ENCODE measurements at places on chromosomes 2 and 18.

DNA sequence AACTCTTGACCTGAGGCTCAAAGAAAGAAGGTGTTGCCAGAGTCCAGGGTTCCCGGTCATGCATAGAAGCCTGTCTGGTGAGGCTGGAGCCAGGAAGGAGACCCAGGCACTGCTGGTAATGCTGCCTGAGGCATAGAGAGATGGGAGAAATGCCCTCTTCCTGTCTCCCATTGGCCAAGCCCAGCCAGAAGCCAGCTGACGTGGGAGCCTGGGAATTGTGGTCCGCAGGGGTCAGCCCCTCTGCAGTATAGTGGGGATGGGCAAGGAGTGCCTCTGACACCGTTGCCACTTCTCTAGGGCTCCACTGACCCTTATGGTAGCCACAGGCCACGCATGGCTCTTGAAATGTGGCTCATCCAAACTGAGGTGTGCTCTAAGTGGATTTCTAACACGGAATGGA is 95.7 kb downstream of the CTIF start:
- no peaks in the 10 kb centered on the region for H3K27me3 ChIP-seq
- H3K36me3 ChIP-seq: no peaks in the 10 kb centered on the region
- H3K4me1 ChIP-seq: no peaks in the 10 kb centered on the region

DNA sequence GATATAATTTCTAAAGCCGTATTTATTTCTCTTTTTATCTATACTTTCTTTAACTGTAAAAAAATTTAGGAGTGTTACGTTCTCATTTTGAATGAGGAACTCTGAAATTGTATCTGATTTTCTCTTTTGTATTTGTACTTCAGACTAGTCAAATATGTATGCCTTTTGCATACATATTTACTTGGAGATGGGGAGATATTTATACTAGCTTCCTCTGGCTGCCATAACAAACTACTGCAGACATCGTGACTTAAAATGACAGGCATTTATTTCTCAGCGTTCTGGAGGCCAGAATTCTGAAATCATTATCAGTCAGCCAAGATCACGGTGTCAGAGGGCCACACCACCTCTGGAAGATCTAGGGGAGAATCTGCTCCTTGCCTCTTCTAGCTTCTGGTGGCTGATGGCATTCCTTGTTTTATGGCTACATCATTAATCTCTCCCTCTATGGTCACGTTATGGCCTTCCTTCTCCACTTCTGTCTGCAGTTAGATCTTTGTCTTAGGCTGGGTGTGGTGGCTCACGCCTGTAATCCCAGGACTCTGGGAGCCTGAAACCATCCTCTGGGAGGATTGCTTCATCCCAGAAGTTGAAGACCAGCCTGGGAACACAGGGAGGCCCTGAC is 8.2 kb downstream of the LCLAT1 start:
- H3K36me3 ChIP-seq: no peaks in the 10 kb centered on the region
- H3K27me3 ChIP-seq: no peaks in the 10 kb centered on the region
- H3K4me1 ChIP-seq: peaks cover 16% of the 10 kb centered on the region
- H3K27ac ChIP-seq: no peak overlapping the region

DNA sequence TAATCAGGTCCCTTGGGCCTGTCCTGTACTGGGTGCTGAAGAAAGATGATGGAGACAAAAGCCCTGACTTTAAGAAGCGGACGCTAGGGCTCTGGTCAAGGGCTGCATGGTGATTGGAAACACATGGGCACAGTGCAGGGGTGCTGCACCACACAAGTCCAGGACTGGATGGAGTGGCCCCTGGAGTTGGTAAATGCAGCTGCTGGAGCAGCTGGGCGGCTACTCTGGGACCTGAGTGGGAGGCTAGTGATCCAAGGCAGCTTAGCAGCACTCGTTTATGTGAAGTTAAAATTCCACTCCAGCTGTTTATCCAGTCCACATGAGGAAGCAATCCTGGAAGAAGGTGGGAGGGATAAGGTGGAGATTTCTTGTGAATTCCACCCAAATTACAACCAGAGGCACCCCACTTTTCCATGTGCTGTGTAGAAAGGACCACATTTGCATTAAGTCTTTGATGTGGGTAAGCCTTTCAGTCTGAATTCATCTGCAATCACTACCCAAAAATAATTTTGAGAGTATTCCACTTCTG is 24.9 kb downstream of the MERTK start:
- no peaks in the 10 kb centered on the region for H3K27me3 ChIP-seq
- peaks cover 13% of the 10 kb centered on the region for H3K4me1 ChIP-seq
- no peak overlapping the region for H3K27ac ChIP-seq
- no peak for DNase-seq
- H3K36me3 ChIP-seq: no peaks in the 10 kb centered on the region

DNA sequence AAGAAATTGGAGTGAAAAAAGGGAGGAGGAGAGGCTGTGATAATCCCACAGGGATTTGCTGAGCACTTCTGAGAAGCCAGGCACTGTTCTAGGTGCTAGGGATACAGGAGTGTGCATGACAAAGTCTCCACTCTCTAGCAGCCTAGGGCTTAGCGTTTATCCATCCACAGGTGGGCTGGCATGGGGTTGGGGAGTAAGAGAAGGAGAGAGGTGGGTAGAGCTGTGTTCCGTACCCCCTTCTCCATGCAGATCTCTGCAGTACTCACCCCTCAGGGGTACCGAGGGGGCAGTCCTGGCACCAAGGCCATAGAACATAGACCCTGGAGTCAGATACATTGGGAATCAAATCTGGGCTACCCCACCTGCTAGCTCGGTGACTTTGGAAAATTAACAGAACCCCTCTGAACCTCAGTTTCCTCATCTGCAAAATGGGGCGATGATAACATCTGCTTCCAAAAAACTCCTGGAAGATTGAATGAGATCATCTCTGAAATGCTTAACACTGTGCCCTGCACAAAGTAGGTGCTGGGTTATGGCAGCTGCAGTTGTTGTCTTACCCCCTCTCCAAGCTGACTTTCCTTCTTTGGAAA is 18.6 kb downstream of the FOSL2 start:
- no peak overlapping the region for H3K4me3 ChIP-seq
- no peaks in the 10 kb centered on the region for H3K36me3 ChIP-seq
- H3K27me3 ChIP-seq: no peaks in the 10 kb centered on the region
- no peak for DNase-seq
- H3K27ac ChIP-seq: no peak overlapping the region

DNA sequence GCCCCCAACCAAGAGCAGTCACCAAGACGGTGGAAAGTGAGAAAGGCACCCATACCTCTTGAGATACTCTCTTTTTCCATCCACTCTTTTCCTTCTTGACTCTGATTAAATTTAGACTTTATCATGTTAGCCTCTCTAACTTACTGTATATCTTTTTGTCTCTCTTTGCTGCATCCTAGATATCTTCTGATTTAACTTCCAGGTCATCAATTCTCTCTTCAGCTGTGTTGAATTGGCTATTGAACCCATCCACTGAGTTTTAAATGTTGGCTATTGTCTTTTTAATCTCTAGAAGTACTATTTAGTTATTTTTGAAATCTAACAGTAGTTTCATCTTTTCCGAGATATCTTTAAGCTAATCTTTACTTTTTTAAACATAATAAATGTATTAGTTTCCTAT is 78.3 kb upstream of the MBOAT2 start:
- no peaks in the 10 kb centered on the region for H3K36me3 ChIP-seq
- H3K27ac ChIP-seq: no peak overlapping the region
- no peaks in the 10 kb centered on the region for H3K27me3 ChIP-seq
- no peak overlapping the region for H3K4me3 ChIP-seq

DNA sequence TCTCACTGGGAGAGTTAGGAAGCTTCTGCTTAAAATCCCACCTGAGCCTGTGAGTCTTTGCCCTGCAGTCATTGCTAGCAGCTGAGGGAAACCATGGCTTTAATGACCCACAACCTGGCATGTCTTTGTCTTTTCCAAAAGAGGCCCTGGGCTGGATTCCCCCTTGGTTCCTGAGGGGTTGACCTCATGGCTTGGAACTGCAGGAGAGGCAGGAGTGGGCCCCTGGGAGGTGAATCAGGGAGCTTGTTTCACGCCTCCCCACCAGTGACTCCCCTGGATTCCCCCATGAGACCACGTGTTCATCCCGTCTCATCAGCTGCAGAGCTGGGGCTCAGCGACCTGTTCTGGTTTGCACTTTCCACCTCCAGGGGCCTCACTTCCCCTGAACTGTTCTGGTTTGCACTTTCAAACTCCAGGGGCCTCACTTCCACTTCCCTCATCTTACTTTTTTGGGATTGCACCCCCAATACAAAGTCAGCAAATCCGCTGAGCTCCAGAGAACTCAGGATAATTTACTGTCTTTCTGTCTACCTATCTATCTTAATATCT is 58.5 kb upstream of the TMEM18 start:
- no peaks in the 10 kb centered on the region for H3K27me3 ChIP-seq
- no peak for DNase-seq
- H3K36me3 ChIP-seq: no peaks in the 10 kb centered on the region

GRCh38 chr2:233446606-233447305 is 92.5 kb downstream of the DGKD start:
- no peaks in the 10 kb centered on the region for H3K27me3 ChIP-seq
- DNase-seq: no peak
- no peak overlapping the region for H3K27ac ChIP-seq
- peaks cover 56% of the 10 kb centered on the region for H3K36me3 ChIP-seq

- H3K27ac ChIP-seq: no peak overlapping the region
- H3K27me3 ChIP-seq: no peaks in the 10 kb centered on the region
- H3K36me3 ChIP-seq: no peaks in the 10 kb centered on the region
- peak; percentile 78 for DNase-seq
- H3K4me1 ChIP-seq: no peaks in the 10 kb centered on the region
Observed at GRCh38 chr2:74690571-74690970, 36.5 kb downstream of the SEMA4F start.

GRCh38 chr18:22432657-22433137 is 15.0 kb upstream of the CTAGE1 start:
- H3K27ac ChIP-seq: no peak overlapping the region
- DNase-seq: peak; percentile 29
- H3K36me3 ChIP-seq: no peaks in the 10 kb centered on the region
- peaks cover 7% of the 10 kb centered on the region for H3K4me1 ChIP-seq

DNA sequence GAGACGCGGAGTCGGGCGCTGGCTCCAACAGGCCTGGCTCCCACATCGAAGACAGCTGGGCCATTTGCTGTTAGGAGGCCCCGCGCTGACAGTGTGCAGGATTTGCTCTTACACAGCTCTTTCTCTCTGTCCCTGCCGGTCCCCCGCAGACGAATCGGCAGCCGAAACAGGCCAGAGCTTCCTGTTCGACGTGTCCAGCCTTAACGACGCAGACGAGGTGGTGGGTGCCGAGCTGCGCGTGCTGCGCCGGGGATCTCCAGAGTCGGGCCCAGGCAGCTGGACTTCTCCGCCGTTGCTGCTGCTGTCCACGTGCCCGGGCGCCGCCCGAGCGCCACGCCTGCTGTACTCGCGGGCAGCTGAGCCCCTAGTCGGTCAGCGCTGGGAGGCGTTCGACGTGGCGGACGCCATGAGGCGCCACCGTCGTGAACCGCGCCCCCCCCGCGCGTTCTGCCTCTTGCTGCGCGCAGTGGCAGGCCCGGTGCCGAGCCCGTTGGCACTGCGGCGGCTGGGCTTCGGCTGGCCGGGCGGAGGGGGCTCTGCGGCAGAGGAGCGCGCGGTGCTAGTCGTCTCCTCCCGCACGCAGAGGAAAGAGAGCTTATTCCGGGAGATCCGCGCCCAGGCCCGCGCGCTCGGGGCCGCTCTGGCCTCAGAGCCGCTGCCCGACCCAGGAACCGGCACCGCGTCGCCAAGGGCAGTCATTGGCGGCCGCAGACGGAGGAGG is 3.5 kb downstream of the GDF7 start:
- DNase-seq: no peak
- no peak overlapping the region for H3K4me3 ChIP-seq
- H3K4me1 ChIP-seq: peaks cover 6% of the 10 kb centered on the region
- H3K36me3 ChIP-seq: no peaks in the 10 kb centered on the region
- no peak overlapping the region for H3K27ac ChIP-seq

DNA sequence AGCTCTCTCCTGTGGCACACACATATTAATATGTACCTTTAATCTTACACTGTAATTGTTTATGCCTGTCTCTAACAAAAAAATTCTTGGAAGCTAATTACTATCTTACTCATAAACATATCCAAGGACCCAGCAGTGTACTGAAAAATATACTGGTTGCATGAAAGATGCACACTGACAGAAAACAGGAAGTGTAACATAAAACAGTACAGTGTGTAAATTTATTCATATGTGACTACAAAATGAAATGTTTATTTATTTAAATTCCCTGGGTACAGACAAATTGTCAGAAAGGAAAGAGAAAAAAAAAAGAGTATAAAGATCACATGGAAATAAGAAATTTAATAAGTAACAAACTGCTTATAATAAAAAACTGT is 28.5 kb downstream of the TMEM131 start:
- H3K36me3 ChIP-seq: no peaks in the 10 kb centered on the region
- no peak overlapping the region for H3K27ac ChIP-seq
- peaks cover 3% of the 10 kb centered on the region for H3K4me1 ChIP-seq
- DNase-seq: no peak

Data from A673 (cell line).